ENCODE measurements at places on chromosomes 7 and 10.

DNA sequence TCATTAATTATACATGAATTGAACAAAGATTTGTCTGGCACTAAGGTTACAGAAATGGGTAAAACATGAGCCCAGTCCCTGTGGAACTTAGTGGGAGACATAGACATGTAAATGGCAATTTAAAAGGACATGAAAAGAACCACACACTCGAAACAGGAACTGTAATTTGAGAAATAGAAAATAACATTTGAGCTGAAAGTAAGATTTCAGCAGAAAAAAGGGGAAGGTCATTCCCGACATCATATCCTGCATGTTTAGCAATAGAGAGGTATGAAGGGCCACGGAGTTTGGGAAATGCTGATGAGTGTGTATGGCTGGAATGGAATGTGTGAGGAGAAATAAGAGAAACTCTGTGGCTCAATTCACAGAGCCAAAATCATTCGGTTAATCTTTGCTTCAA, 175.4 kb upstream of the AHR start:
- no peak for DNase-seq

GRCh38 chr7:88185650-88186049, 34.2 kb downstream of the SRI start:
- DNase-seq = no peak

DNA sequence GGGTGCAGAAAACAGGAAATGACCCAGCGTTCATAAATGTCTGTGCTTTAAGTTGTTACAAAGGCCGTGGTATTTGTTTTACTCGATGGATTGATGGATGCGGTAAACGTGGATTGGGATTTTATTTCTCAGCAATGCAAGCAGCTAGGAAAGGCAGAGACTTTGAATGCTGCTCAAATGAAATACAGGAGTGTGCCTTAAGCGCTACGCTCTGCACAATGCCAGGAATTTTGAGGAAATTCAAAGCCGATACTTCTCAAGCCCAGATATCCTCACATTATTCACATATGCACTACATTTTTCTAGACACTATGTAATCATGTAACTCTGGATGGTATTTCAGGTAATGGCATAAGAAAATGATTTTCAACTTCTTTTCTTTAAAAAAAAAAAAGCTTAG, 514.3 kb upstream of the ADARB2 start:
- no peak for DNase-seq

DNA sequence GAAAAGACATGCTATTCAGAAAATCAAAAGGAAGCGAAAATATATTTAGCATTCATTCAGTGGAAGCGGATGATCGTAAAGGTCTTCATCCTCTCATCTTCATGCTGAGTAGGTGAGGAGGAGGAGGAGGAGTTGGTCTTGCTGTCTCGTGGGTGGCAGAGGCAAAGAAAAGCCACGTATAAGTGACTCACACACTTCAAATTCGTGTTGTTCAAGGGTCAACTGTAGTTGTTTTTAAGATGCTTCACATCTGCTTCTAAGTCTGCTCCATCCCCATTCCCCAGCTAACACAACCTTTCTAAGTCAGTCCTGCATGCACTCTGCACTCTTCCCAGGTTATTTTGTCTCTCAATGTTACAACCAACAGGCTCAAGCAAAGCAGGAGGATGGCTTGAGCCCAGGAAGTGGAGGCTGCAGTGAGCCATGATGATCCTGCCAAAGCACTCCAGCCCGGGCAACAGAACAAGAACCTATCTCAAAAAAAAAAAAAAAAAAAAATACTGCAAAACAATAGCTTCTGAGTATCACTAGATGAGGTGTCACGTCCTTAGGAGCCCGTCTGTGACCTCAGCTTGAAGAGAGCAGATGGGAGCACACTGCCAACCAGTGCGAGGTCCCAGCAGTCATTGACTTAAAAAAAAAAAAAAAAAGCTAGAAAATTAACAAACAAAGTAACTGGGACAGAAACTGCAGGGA, 70.5 kb downstream of the SFMBT2 start:
- no peak for DNase-seq

GRCh38 chr7:77727527-77727926, 31.3 kb downstream of the RSBN1L start:
- no peak for DNase-seq

DNA sequence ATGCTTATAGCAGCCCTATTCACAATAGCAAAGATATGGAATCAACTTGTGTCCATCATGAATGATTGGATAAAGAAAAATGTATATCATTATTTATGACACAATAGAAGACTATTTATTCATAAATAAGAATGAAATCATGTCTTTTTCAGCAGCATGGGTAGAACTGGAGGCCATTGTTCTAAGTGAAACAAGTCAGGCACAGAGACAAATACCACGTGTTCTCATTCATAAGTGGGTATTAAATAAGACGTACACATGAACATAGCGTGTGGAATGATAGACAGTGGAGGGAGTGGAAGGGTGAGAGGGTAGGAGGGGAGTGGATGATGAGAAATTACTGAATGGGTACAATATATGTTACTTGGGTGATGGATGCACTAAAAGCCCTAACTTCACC, 762.4 kb downstream of the REEP3 start:
- no peak for DNase-seq

GRCh38 chr10:7417103-7417623, 6.3 kb upstream of the SFMBT2 start:
- no peak for DNase-seq

DNA sequence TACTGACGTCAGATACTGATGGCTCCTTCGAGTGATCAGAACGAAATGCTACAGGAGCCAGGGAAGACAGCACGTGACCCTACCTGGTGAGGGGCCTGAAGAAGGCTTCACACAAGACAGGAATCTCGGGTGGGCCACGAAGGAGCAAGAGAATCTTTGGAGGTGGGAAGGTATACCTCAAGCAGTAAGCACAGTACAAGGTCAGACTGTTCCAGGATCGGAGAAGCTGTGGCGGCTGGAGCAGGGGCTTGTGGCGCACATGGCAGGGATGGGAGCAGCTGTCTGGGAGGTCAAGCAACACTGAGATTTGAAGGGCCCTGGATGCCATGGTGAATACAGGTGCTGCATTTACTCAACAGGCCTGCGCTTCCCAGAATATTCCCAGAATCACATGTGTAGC, 45.4 kb downstream of the C10orf143 start:
- no peak for DNase-seq

- DNase-seq = no peak
Measured at GRCh38 chr7:44211126-44211675, 10.4 kb downstream of the YKT6 start.
